Activated CD4-positive, CD25-positive, alpha-beta regulatory T cell treated with anti-CD3 and anti-CD28 coated beads, Interleukin-2, amount 50 U/mL, for 72 hours (primary cell): ENCODE measurements at places on chromosomes 12 and 14.

GRCh38 chr14:64722842-64723447 is 18.7 kb downstream of the PLEKHG3 start:
- no peak for DNase-seq

DNA sequence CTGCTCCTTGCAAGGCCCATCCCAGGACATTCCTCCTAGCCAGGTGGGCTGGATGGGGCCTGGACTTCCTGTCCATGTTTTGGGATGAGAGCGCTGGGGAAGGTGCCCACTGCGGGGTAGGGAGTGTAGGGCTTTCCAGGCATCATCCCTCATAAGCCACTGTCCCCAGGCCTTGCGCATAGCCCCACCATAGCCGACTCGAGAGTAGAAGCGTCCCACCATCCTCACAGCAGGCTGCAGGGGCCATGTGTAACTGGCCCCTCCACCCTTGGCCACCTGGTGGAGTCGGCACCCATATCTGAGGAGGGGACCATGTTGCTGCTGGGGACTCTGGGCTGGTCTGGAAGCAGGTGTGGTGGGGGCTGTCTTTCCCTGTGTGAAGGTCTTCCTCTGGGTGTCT is 30.5 kb downstream of the SH2B3 start:
- no peak for DNase-seq

DNA sequence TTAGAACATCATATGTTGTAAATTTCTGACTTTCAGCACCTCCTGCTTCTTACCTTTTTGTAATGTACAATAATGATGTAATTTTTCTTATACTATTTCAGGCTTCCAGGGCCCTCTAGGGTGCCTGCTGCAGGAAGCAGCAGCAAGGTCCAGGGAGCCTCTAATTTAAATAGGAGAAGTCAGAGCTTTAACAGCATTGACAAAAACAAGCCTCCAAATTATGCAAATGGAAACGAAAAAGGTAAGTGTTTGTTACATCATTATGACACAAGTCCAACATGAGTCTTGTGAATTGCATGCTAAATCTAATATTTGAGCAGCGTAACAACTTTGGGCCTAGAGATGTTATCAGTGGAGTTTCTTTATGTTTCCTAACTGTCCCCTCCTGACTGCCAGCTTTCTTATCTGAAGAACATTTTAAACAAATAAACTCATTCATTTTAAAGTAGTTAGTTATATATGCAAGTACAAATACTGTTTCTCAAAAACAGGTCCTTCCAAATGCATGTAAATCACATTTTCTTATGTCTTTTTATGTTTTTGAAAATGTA is 167.6 kb downstream of the NAV3 start:
- DNase-seq = no peak

DNA sequence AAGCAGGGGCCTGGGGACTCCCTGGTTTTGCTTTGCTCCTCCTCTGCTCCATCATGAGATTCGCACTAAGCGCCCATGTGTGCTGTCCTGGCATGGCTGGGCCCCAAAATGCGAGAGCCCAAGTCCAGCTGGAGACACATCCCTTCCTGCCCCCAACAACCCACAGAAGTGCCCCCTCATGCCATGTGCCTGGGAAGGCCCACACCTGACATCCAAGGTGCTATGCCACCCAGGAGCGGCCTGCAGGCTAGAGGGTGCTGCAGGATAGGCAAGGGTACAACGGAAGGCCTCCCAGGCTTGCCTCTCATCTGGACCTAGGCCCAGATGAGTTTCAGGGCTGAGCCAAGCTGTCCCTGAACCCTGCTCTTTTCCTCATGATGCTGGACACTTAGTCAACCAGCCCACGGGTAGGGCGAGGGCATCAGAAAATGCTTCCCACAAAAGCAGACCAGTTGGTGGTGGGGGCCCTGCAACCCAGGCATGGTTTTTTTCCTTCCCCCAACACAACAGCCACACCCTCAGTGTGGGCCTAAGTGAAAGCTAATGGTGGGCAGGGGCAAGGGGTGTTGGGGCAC is 13.2 kb upstream of the KRT80 start:
- no peak for DNase-seq

DNA sequence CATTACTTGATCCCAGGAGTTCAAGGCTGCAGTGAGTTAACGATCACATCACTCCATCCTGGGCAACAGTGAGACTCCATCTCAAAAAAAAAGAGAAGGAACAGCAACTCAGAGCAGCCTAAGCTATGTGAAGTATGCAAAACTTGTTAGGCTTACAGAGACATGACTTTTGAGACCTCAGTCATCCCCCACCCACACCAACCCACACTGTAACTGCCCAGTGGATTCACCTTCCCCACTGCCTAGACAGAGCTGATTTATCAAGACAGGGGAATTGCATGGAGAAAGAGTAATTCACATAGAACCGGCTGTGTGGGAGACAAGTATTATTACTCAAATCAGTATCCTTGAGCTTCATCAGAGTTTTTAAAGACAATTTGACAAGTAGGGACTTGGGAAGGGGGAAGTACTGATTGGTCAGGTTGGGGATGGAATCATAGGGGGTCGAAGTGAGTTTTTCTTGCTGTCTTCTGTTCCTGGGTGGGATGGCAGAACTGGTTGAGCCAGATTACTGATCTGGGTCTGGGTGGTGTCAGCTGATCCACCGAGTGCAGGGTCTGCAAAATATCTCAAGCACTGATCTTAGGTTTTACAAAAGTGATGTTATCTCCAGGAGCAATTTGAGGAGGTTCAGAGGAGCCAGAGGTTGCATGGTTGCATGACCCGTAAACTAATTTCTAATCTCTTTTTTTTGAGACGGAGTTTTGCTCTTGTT is 6.2 kb upstream of the WDR89 start:
- no peak for DNase-seq

GRCh38 chr12:124254126-124254525 is 40.8 kb upstream of the RFLNA start:
- DNase-seq = no peak

DNA sequence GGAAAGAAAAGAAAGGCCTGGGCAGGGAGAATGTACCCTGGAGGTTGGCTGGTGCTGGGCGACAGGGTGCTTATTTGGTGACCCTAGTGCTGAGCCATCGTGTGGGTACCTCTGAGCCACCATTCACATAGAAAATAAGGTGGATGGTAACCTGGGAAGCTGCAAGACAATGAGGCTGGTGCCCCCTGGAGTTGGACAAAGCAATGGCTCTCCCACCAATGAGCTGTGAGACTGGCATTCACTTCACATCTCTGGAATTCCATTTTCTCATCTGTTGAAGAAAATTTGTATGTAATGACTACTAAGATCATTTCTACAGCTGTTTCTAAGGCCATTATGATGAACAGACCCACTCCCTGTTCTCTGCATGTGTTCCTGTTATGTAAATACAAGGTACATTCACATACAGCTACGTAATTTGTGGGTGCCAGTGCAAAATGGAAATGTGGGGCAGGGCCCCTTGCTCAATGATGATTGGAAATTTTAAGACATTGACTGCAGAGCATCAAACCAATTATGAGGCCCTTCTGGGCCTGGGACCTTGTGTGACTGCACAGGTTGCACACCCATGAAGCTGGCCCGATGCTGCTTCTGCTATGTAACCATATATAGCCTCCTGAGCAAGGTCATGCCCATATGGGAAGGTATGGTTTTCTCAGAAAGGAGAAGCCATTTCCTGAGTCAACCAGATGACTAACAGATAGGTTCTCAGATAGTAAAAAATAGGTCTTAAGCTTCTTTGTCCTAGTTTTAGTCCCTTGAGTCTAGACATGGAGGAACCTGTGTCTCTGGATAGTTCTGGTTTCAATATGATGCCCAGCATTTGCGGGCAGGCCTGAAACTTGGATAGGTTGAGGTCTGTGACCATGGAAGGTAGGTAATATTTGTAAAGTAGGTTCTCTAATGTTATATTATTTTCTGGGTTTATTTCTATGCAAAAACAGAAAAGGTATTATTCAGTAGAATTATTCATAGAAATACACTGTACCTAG is 63.4 kb upstream of the IGF1 start:
- DNase-seq = no peak

- DNase-seq = no peak
Measured at GRCh38 chr14:99125113-99125512, 146.9 kb downstream of the BCL11B start.

GRCh38 chr12:65631621-65632111 is 192.6 kb upstream of the HMGA2 start:
- DNase-seq = no peak
